Epithelial cell of proximal tubule (primary cell): ENCODE measurements at places on chromosomes 3 and 15.

GRCh38 chr3:169394316-169394715, 269.2 kb downstream of the MECOM start:
- DNase-seq = no peak

- no peak for DNase-seq
These were observed 129.8 kb downstream of the NSMCE3 start for GRCh38 chr15:29139540-29140459.

- DNase-seq = no peak
These were observed 130.9 kb downstream of the PCCB start for GRCh38 chr3:136381051-136381450.

- DNase-seq = no peak
These were observed 65.1 kb upstream of the TEX264 start for GRCh38 chr3:51605938-51606337.

GRCh38 chr3:113898892-113899291, 48.9 kb upstream of the ZDHHC23 start:
- DNase-seq = no peak

- no peak for DNase-seq
These were observed 71.3 kb upstream of the SLCO3A1 start for GRCh38 chr15:91782221-91782620.

DNA sequence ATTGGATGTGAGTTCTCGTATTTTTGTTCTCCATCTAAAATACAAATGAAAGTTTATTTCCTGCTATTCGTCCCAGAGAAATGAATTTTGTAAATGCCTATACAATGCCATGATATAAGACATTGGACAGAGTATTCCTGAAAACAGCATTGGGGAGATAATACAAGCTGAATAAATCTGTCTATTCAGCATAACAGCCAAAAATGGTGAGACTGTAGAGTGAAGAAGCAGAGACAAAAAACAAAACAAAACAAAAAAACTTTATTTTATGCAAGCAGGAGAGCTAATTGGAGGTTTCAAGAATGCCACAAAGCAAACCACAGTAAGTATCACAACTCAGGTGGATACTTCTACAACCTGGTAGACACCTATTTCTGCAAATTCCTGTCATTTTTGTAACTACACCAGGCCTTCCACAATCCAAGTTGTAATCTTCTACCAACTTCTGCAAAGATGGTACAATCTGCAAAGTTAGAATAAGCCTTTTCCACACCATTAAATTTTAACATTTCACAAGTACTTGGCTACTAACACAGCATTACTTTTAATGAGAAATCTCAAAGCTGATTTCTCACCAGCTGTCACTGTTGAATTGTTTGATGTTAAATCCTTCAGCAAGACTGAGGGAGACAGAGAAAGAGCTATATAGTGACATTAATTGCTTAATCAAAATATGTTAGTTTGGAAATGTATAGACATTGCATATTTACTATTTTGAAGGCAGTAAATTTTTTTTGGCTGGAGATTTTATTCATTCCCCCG, 163.1 kb downstream of the CLSTN2 start:
- DNase-seq = no peak

DNA sequence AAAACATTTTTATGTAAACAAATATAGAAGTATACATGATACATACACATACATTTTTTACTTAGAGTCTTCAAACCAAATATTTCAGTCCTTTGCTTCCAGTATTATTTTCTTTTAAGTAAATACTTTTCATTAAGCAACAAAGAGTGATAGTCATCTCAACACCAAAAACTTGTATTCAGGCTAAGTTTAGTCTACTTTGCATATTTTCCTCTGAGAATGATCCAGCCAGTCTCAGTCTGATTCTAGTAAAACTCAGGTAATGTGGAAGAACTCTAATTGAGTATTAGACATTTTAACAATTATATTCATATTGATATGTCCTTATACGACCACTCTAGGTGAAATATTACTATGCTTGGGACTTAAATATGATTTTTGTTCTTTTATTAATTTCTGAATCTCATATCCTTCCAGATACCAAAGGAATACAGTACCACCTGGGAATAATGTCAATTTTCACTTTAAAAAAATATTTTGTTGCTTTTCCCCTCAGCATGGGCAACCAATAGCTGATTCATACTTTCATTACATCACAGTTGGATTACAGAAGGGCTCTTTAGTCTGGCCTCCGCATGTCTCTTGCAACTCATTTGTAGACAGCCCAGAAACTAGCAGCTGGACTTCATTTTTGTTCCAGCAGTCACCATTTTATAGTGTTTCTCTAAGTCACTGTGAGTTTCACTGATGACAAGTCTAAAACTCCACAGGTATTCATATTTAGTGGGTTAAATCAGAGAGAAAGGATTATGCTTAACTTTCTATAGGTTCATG, 390.4 kb downstream of the ZBTB20 start:
- DNase-seq = no peak

GRCh38 chr3:4836516-4836915, 142.7 kb upstream of the BHLHE40 start:
- DNase-seq = no peak

DNA sequence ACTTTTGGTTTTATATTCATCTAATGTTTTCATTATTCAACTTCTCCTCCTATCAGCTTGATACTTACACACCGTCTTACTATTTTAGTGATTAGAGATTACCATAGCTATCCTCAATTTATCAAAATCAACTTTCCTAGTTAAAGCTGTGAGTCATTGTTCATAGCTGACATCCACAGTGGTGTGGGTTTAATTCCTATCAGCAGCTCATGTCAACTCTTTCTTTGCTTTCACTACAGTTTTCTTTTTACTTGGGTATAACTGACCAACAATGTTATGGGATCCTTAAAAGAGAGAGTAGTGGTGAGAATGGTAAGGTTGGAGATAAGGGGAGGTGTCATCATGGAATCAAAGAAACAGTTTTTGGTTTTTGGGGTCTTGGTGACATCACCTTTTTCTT, 112.7 kb downstream of the NFKBIZ start:
- no peak for DNase-seq

GRCh38 chr3:70974747-70975146, 608.8 kb downstream of the FOXP1 start:
- no peak for DNase-seq

GRCh38 chr3:99575683-99576082, 62.7 kb upstream of the COL8A1 start:
- no peak for DNase-seq

- DNase-seq = no peak
These were observed 65.4 kb downstream of the USF3 start for GRCh38 chr3:113630956-113631542.

- no peak for DNase-seq
These were observed 54.6 kb downstream of the CCR4 start for GRCh38 chr3:33006081-33006480.

DNA sequence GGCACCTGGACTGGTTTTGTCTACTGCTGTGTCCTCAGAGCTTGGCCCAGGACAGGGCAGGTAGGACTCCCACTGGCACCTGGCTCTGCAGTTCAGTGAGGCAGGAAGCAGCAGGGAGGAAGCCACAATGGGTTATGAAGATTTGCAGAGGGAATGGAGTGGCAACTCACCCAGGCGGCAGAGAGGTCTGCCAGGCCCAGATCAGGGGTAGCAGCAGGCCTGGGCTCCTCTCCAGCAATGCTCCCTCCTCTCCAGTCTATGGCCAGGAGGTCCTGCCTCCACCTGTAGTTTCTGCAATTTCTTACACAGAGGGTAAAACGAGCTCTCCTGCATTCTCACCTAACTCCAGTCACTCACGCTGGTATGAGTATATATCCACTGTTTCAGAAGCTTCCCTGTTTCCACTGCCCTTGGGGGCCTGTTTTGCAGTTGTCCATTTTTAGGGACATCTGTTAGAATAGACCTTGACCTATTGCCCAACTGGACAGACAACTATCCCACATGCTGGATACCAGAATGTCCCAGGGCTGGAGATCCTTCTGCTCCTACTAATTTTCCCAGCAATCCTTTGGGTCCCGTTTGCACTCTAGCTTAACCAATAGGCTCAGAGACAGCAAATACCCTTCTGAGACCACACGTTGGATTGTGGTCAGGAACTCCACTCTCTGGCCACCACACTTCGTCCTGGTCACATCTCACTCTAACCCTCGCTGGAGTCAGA, 35.2 kb downstream of the HMCES start:
- no peak for DNase-seq
